ENCODE measurements at places on chromosomes 6 and 20.

- DNase-seq = no peak
Measured at GRCh38 chr6:165704045-165704748, 41.2 kb upstream of the PDE10A start.

DNA sequence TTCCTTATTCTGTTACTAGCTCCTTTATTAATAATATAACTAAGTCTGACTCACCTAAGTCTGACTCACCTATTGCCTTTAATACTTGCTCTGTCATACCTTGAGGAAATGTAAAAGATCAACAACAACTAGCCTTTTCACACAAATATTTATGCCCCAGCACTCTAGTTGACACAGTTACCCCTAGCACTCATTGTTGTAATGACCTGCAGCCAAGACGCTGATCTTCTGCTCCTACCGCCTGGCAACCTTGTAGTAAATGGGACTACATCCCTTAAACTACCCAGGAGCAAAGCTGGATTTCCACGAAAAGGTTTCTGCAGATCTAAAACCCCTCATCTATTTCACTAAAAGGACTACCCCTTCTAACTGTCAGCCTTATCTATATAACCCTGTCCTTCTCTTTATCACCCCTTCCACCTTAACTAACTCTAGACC is 90.0 kb downstream of the PLG start:
- no peak for DNase-seq

DNA sequence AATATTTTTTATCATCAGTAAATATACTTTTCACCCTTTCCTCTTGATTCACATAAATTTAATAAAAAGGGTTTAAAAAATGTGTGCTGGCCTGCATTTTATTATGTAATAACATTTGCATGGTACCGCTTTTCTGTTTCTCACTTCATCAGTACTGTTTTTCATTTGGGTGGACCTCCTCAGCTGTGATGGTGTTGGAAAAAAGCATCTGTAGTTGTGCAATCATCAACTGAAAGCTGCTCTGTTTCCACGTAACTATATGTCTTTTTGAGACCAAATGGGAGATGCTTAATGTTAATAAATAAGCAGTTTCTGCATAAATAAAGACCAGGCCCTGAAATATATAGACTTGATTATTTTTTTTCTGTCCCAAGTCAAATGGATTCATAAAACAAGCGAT is 31.6 kb upstream of the CENPW start:
- no peak for DNase-seq

GRCh38 chr20:32451340-32451681 is 93.2 kb downstream of the ASXL1 start:
- DNase-seq = no peak

DNA sequence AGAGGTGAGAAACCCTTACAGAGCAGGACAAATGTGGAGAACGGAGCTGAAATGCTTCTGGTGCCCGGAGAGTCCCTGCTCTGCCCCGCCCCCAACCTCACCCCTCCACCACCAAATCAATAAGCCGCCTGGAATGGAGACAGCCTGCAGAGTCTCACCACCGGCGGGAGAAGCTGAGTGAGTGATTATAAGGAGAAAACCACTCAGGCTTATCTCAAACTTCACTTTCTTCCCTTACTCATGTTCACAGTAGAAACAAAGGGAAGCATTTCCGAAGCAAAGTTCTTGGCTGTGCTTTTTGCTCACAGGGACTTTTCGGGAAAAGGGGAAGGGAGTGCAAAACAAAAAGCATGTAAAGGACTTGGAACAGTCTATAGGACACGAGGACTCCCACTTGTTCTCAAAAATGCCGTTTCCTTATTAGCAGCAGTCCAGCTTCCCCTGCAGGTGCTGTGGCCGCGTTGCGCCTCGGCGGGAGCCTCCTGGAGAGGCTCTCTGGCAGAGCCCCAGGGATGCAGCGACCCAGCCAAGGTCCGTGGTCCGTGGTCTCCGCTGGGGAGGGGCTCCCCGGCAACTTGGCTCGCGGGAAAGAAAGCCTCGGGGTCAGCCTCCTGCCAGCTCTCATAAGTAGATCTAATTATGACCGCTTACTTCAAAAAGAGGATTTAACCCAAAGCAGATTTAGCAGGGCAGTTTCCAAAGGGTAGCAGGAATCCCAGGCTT is 64.8 kb upstream of the TMEM30A start:
- no peak for DNase-seq

DNA sequence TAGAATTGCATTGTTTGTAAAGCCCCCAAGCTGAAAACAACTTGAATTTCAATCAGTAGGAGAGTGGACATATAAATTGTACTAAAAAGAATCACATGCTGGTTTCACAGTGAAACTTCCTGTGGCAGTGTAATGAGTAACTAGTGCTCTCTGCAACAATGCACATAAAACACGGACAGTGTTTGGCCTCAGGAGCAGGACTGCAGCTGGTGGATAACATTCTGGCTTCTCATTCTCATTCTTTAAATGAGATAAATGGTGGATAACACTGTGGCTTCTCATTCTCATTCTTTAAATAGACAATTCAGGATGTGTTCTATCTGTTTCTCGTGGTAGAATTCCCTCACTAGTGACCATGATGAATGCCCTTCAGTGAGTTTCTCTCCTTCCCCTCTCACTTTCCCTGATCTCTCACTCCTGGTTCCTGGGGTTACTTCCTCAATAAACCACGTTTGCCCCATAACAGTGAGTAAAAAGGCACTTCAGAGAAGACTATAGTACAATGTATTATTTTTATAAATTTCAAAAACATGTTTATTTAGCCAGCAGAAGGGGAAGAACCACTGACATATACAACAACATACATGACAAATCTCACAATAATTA is 59.9 kb downstream of the SLC22A2 start:
- no peak for DNase-seq

GRCh38 chr6:163996491-163996890 is 582.0 kb downstream of the QKI start:
- no peak for DNase-seq

DNA sequence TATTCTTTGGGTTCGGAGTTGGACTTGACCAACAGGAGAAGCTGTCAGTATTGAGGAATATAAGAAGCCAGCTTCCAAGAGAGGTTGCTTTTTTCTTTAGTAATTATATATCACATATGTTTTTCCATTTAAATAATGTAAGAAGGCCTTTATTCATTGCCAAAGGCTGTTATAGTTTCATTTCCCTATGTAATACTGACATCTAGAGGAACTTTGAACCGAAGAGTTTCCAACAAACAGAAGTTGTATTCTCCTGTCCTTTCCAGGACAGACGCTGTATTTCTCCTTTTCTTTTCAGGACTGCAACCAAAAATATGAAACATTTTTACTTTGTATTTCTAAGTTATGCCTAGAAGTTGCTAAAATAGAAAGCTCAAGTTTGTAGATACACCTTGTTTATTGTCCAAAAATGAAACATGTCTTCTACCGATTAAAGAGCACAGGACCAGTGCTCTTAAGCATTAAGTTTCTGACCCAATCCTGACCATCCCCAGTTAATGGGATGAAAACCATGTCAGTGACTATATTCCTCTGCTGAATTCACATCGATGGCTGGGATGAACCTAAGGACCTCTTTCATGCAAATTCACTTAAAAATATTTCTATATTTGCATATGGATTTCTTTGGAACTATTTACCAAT is 55.1 kb downstream of the MYLK4 start:
- DNase-seq = no peak

- no peak for DNase-seq
Measured at GRCh38 chr6:74041420-74041819, 345.4 kb downstream of the CD109 start.
